ENCODE measurements at places on chromosomes 2 and 18.

DNA sequence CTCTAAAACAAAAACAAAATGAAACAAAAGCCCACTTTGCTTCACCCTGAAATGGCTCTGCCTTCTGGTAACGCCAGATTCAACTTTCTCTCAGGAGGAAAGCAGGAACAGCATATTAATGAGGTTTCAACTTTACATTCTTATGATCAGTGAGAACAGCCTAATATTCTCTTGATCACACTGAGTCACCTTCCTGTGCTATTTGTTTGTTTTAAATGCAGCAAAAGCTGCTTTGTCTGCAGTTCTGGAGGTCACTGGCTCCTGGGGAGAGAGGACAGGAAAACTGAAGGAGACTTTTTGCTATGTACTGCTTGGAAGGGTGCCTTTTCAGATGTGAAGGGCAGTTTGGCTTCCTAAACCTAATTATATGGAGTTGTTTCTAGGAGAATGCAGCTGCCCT lies 48.1 kb downstream of the MAIP1 start:
- no peak for DNase-seq

DNA sequence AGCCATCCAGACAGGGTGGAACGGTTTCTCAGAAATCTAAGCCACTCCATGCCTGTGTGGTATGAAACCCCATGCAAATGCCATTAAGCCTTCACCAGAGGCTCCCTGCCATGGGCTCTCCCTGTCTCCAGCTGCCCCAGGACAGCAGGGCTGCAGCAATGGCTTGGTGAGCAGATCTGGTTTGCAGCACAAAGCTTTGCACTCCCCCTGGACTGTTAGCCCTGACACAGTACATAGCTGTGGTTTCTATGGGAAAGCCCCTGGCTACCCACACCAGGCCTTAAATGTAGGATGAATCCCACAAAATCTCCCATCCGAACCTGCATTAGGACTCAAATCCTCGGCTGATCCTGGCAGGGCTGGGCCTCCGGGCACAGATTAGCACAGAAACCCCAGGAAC lies 291.6 kb downstream of the TNS1 start:
- no peak for DNase-seq

DNA sequence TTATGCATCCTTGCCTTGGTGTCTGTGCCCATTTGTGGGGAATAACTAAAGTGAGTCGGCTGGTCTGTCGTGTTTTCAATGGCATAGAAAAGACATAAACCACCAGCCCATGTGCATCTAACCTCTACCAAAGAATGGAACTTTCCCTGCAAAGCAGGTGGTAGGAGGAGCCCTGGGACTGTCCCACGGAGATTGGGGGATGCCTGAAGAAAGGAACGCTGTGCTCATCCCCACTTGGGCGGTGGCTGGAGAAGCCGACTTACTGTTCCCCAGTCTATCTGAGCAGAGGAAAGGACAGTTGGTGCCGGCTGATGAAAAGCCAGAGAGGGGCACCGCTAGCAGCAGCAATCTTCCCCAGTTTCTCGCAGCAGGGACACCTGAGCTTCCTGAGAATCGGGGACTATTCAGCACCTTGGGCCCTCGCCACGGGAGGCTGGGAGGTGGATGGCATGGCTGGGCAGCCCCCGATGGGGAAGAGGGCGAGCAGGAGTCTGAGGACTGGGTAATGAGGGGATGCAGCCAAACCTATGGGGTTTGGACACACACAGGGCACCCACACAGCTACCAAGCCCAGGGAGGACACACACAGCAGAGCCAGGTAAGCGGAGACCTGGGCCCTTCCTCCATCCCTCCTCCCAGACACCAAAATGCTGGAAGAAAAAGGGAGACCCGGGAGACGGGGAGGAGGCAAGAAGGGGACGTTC lies 53.7 kb upstream of the AGAP1 start:
- DNase-seq = no peak

- DNase-seq = no peak
These were observed 167.7 kb downstream of the PLCL1 start for GRCh38 chr2:197972061-197972460.

DNA sequence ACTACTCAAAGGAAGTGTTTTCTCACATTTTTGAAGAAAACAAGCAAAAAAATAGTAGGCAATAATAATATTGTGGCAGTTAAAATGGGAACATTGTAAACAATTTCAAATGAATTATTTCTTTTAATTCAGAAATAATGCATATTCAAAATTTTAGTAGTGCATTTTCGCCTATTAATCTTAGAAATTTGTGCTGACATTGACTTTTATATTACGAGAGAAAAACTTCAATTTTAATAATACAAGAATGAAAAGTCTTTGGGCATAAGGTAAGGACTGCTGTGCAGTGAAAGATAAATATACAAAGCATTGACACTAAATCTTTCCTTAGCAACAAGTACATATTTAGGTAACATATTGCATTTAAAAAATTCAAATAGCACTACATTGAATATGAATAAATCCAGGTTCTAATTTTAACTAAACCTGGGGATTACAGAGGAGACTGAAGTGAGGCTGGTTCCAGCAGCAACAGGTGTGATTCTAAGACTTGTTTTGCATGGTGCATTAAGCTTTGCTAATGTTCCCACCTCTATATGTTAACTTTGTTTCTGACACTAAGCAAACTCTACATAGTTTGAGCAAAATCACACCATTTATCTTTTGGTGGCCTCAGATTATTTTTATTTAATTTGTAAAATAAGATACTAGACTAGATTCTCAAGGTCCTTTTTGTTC lies 40.5 kb downstream of the CALCRL start:
- DNase-seq = no peak

DNA sequence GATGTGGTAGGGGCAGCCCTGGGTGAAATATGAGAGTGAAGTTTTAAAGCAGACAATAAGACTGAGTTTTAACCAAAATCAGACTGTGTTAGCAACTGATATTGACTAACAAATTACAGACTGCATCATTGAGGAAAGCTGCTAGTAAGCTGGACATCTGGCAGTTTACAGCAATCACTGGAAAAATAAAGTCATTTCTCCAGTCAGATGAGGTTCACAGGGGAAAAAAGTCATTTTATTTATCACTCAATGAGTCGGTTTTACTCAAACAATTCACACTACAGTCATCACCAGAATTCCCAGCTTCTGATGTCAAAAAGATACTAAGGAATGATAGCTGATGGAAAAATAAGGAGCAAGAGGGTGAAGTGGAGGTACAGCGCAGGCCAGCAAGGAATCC lies 10.5 kb upstream of the TMEM177 start:
- no peak for DNase-seq

DNA sequence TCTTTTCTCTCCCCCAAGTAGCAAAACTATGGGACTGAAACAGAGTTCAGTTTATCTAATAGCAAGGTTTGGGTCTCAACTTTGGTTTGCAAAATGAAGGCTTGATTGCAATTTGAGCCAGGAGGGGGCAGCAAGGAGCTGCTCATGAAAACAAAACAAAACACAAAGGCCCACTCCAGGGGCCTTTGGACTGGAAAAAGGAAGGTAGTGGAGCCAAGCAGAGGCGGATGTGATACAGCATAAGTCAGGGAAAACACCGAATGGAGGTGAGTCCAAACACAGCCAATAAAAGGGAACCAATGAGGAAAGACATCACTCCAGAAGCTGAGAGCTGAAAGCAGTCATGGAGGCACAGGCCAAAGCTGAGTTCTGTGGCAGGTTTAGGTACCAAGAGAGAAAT lies 799.7 kb upstream of the ACVR2A start:
- no peak for DNase-seq

- DNase-seq = no peak
These were observed 130.9 kb upstream of the PTPRM start for GRCh38 chr18:7436166-7436565.

- DNase-seq = no peak
These were observed at the start of gene FIGN for GRCh38 chr2:163735685-163736432. Gene FIGN, minus strand, starts transcription at chr2:163736008. Its CDS starts 1,081 bp downstream, at chr2:163734927.

DNA sequence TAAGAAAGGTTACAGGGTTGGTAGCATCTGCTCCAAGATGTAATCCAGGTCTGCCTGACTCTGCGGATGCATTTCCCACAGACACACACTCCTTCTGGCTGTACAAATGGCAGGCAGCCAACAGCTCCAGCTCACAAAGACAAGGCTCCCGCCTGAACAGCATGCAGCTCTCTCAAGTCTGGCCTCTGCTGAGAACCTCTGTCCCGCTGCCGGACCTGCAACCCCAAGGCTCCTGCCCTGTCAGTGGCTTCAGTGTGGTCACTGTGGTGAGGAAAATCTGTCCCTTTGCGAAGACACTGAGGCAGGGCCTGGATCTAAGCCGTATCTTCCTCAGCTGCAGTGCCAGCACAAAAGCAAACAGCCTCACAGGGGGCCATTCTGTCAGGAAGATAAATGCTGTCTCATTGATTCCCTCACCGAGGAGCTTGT lies 469.3 kb upstream of the MEX3C start:
- DNase-seq = no peak

DNA sequence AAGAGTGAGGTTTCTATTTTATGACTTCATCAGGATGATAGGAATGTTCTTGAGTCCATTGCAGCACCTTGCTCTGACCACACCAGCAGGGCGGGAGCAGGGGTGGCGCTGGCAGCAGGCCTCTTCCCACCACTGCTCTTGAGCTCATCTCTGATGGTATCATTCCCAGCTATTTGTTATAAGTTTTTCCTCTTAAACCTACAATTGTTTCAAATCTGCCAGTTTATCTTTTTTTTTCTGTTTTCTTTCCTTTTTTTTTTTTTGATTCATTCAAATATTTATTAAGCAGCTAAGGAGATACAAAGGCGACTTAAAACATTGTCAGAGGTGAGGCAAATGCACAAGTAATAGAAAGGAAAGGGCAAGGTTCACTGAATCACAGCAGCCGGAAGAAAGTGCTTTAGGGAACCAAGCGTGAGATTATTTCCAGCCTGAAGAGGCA lies 28.7 kb downstream of the NIFK start:
- no peak for DNase-seq

GRCh38 chr2:163655667-163656066 lies 80.1 kb downstream of the FIGN start:
- no peak for DNase-seq

DNA sequence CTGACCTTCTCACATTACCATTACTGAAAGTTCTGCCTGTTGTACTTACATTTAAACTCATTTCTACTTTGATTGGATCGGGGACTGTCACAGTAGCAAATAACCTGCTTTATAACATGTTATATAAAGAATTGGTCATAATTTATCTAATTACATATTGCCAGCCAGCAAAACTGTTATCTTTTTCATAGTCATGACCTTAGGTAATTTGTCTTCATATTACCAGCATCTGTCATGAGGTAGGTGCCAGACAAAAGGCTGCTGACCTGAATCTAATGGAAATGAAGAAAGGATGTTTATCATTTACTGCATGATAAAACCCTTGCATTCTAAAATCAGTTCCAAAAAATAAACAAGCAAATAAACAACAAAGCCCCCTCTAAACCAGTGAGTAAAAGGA lies 89.4 kb upstream of the LRP1B start:
- no peak for DNase-seq

- DNase-seq = no peak
These were observed 220.4 kb upstream of the SPOPL start for GRCh38 chr2:138280999-138281695.

GRCh38 chr2:232865165-232865564 lies 4.9 kb upstream of the SNORC start:
- no peak for DNase-seq

DNA sequence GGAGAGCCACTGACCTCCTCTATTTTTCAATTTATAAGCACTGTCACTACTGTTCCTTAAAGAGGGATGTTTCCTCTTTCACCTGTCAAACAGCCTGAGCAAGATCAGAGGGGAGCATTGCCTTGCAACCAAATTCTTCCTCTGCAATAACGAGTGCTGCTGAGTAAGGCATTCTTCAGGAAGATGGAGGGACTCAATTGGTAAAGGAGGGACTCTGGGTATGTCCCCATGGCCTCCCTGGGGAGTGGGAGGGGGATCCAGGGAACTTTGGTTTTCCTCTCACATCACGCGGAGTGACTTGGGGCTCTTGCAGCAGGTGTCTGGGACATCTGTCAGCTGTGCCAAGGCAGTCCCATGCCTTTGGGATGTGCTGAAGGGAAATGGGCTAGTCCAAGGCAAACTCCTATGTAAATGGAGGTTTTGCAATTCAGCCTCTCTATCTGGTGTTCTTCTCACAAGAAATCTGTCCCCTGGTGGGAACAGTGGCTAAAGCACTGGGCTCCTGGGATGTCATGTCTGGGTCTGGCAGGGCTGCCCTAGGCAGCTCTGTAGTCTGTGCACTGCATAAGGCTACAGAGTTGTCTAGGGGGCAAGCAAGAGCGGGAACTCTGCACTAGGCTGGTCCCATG lies 14.4 kb upstream of the HES6 start:
- no peak for DNase-seq

- DNase-seq = no peak
These were observed 56.1 kb downstream of the HS6ST1 start for GRCh38 chr2:128262315-128263253.

DNA sequence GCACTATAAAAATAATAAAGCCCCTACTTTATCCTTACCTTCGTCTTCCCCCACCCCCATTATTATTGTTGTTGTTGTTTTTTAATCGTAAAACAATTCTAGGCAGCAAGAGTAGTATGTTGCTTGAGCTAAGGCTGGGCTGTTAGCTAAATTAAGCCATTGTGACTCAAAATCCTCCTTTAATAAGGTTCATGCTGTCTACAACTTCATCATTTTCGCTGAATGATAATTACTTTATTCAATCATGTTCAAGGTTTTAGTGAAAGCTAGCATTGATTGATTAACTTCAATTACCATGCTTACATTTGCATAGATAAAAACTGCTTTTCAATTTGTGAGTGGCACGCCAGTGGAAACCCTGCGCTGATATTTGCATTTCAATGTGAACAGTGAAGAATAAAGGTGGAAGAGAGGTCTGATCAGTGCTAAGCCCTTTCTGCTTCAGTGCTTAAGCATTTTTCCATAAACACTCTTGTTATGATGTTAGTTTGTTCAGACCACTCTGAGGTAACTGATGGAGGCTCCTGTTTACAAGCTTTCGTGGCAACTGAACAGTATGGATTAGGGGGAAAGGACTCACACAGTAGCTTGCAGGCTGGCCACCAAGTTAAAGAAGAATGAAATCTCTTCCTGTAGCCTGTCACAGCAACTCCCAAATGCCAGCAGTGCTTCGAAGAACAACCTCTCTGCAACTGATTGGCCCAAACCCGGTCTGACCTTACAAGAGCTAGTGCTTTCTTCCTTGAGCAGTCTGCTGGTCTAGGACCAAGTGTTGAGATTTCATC lies 156.8 kb downstream of the GPD2 start:
- no peak for DNase-seq

- DNase-seq = no peak
These were observed 1362.7 kb upstream of the CHAC2 start for GRCh38 chr2:52404866-52405265.

- DNase-seq = no peak
These were observed 140.8 kb downstream of the MEIS1 start for GRCh38 chr2:66575625-66576310.

Data from SIG-M5 (cell line).